ENCODE measurements at places on chromosomes 6 and 20. TPM values are rescaled to one million over a fixed set of nuclear protein-coding genes. Genes with fewer than 3 reads are reported as not detected.

Gene LINC00237
- not detected for total RNA-seq

Gene SLC32A1
- total RNA-seq = not detected

Gene CEBPB
- 59.3 TPM for total RNA-seq

Gene EDN1
- total RNA-seq = 4.3 TPM

Gene CDH4
- total RNA-seq = 0.26 TPM

Gene SMOC2
- 26.1 TPM for total RNA-seq

Gene COL20A1
- not detected for total RNA-seq

Gene EMILIN3
- total RNA-seq = 2.0 TPM

Gene MAPK13
- 70.3 TPM for total RNA-seq

Gene LATS1
- total RNA-seq = 46.2 TPM

Gene PPP1R16B
- 10.4 TPM for total RNA-seq

Gene ZNF292
- total RNA-seq = 84.1 TPM

Gene NOTCH4
- 19.4 TPM for total RNA-seq

Data from ureter (tissue), 1 donor.